ENCODE measurements at places on chromosomes 3 and 15.

DNA sequence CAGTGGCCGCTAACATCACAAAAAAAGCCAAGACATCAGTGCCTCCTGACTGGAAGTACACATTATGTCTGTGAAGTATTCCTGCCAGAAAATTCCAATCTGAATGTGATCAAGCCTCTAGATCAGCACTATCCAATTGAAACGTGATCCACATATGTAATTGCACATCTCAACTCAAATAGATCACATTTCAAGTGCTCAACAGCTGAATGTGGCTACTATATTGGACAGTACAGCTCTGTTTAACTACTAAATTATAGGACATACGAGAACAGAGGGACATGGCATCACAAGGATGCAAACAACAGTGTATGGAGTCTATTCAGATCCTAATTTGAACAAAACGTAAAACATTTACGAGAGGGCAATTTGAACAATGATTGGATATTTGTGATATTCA, 542 bp upstream of the UBAP1L start:
- no peak for DNase-seq

DNA sequence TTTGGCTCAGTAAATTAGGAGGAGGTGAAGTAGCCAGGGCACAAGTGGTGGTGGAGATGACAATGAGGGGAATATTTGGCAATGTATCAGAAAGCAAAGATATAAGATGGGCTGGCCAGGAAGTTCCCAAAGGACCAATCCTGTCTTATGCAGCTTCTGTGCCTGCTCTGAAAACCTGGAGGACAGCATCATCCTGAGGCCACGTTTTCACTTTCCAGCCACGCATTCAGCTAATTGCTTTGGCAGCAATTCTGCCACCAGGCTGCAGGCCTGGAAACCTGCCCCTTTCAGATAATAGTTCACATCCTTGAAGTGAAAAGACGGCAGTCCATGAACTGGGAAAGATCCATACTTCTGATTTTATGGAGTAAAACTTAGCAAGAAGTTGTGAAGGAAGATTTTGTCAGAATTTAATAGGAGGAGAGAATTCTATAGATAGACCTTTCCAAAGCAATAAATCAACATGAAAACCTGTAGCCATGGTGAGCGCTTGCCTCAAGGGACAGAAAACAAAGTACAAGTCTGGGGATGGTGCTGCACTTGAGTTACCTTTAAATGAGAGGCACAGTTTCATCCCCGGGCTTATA, 682.5 kb downstream of the GRM7 start:
- no peak for DNase-seq

DNA sequence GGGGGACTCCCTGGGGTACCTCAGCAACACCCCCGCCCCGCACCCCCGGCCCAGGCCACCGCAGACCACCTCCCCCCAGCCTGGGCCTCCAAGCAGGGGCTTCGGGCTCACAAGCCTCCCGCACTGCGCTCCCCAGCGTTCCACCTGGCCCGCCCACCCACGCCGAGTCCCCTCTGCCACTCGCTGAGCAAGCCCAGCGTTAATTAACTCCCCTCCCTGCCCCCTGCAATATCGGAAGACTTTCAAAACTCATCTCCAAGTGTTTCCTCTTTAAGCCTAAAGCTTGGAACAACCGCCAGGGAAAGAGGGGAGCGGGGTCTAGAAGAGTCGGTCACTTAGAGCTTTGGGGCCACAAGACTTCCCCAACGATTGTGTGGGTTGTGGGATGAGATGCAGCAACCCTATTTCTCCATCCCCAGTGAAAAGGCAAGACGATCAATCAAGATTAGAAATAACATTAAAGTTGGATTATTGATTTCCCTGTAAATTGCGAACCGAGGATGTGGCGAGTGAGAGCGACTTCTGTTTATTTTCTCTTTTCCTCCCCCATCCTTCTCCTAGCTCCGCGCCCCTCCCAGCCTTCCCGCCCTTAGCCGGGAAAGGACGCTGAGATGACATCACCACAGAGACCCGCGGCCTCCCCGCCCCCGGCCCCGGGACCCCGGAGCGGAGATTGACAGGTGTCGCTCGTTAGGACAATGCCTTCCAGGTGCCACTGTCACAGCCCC, 30.2 kb downstream of the NR2F2 start:
- no peak for DNase-seq

DNA sequence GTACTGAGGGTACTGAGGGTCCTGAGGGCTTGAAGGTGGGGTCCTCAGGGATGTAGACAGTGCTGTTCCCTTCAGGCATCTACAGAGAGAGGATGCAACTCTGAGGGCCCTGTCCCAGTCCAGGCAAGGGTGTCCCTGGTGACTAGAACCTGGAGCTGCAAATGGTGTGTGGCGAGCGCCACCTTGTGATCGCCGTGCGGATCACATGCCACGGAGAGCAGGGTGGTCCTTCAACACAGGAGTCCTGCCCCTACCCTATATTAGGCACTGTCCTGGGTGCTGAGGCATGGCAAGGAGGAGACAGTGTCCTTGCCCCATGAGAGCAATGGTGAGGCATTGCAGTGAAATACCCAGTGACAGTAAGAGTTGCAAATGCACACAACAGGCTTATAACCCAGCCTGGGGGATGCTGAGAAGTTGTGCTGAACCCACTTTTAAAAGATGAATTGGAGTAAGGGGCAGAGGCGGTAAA, 23.6 kb downstream of the RHCG start:
- DNase-seq: peak; percentile 20

GRCh38 chr3:156445117-156446090, 109.5 kb downstream of the SSR3 start:
- DNase-seq: no peak

Measured in occipital lobe (tissue), 3 donors.